ENCODE measurements at places on chromosomes 3 and 15.
A peak's percentile ranks its signal among the peaks of the same experiment; 100 is the strongest.

- DNase-seq = no peak
Observed at GRCh38 chr3:53776494-53777101, 69.6 kb downstream of the CHDH start.

GRCh38 chr3:40229386-40229785, 80.1 kb upstream of the EIF1B start:
- DNase-seq = no peak

DNA sequence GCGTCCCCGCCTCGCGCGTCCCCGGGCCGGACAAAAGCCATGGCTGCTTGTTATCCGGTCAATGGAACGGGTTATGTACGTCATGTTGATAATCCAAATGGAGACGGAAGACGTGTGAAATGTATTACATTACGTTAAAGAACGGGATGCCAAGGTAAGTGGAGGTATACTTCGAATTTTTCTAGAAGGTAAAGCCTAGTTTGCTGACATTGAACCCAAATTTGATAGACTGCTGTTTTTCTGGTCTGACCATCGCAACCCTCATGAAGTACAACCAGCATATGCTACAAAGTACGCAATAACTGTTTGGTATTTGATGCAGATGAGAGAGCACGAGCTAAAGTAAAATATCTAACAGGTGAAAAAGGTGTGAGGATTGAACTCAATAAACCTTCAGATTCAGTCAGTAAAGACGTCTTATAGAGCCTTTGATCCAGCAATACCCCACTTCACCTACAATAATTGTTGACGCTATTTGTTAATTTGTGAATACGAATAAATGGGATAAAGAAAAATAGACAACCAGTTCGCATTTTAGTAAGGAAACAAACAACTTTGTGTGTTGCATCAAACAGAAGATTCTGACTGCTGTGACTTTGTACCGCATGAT, 19.8 kb downstream of the WDR73 start:
- peak; percentile 20 for DNase-seq

DNA sequence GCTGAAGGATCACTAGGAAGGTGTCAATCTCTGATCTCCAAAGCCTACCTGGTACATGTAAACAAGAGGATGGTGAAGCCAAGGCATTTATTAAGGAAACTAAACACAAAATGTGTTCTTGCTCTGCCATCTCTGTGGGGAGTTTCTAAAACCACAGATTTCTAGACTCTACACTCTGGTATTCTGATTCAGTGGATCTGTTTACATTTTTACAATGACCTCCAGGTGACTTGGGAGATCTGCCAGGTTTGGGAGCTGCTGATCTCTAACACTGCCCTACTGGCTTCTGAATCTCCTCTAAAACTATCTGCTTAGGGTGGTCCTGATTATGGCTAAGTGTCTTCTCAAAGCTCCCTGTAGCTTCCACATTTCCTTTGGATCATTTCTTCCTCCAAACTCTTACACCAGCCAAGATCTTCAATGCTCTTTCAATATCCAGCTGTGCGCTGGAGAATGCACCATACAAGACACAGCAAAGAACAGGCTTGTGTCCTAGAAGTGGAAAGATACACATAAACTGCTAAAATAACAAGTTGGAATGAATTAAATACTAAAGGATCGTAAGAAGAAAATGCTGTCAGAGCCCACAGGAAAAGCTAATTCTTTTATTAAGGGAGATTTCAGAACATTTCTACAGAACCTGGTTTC, 72.7 kb downstream of the GREM1 start:
- no peak for DNase-seq

GRCh38 chr3:16300881-16301359, 35.9 kb downstream of the OXNAD1 start:
- peak; percentile 78 for DNase-seq

DNA sequence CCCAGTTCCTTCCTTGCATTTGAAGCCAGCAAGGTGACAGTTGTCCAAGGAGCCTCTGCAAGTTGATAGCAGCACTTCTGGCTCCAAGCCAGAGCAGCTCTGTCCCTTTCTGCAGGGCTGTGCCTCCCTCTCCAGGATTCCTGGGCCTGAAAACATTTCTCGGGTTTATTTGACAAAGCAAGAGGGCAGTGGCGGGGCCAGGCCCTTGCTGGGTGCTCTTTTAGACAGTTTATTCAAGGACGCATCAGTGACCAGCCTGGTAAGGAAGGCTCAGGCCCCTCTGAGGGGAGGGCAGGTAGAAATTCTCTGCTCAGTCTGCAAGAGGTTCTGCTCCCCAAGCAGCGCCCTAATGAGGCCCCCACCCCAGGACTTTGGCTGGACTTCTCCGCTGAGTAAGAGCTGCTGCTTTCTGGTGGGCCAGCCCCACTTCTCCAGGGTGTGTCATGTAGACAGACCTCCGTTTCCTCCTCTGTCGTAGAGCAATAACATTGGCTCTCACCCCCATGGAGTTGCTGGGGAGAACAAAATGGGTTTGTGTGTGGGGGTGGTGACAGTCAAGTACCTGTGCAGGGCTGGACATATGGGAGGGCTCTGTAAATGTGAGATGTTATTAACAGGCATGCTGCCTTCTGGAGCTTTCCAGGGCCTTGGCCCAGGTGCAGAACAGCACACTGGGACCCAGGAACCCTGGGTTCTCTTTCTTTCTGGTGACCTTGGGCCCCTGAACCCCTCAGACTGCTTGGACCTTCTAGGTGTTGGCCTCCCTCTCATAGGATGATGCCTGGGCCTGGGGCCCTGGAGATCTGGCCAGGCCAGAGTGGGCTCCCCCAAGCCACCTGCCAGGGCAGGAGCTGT, 146.2 kb upstream of the TLE3 start:
- DNase-seq = no peak

GRCh38 chr3:152026033-152026556, 152.7 kb downstream of the SUCNR1 start:
- DNase-seq = no peak

- no peak for DNase-seq
Observed at GRCh38 chr15:99399061-99399460, 147.8 kb downstream of the LRRC28 start.

- DNase-seq = no peak
Observed at GRCh38 chr15:39804026-39804425, 21.4 kb upstream of the FSIP1 start.

- no peak for DNase-seq
Observed at GRCh38 chr15:100593431-100593830, 8.6 kb downstream of the LINS1 start.

GRCh38 chr3:13492976-13493866, 13.1 kb downstream of the HDAC11 start:
- DNase-seq = no peak

GRCh38 chr3:40901298-40901697, 298.0 kb upstream of the CTNNB1 start:
- no peak for DNase-seq

- no peak for DNase-seq
Observed at GRCh38 chr3:104696470-104696869, 670.2 kb upstream of the ALCAM start.

DNA sequence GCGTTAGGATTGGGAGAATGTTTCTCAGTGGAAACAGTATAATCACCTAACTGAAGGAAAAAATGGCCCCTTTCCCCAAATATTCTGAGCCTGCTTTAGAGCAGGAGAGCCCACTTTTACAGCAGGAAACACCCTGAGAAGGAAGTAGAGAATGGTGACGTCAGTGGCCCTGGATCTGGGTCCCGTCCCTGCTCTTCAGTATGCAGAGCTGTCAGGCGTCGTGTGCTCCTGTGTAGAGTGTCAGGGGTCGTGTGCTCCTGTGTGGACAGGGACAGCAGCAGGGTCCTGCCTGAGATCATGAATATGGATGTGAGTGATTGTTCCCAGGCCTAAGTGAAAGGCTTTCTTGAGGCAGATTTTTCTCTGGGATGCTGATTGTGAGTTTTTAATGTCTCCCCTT, 45.2 kb downstream of the CGNL1 start:
- DNase-seq = no peak

DNA sequence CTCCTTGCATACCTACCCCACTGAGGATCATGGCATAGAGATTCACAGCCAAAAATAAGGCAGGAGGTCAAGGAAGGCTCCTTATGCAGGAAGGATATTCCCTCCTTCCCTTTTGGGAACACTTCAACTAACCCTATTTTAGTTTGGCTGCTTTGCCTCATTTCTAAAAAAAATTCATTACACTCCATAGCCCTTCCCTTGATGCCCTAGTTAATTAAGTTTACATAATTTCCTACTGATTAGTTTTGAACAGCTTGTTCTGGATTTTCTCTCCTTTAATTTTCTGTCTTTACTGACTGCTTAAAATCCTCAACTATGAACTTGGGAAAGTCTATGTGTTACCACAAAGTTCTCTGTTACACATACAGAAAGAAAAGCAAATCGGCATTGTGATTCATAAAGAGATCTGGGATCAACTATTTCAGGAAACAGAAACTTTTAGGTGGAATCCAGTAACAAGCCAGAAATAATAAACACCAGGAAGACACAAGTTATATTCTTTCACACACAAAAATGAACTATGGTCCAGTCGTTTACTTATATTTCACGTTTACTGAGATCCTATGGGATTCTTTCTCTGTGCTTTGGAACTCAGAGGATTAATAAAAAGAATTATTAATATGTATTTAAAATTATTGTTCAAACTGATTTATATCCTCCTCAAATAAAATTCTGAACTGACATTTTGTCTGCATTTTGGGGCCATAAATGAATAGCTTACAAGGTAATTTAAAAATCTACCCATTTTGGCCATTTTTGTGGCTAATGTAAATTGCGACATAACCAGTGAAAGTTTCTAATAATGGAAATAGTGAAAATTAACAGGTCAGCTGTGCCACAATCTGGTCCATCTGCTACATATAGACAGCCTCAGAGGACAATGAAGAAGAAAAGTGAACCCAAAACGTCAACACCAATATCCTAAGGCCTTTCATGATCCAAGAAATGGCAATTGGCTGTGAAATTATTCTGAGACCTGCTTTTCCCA, 113.8 kb downstream of the FRMD5 start:
- no peak for DNase-seq

- DNase-seq = no peak
Observed at GRCh38 chr3:132456136-132456535, 38.8 kb downstream of the DNAJC13 start.

DNA sequence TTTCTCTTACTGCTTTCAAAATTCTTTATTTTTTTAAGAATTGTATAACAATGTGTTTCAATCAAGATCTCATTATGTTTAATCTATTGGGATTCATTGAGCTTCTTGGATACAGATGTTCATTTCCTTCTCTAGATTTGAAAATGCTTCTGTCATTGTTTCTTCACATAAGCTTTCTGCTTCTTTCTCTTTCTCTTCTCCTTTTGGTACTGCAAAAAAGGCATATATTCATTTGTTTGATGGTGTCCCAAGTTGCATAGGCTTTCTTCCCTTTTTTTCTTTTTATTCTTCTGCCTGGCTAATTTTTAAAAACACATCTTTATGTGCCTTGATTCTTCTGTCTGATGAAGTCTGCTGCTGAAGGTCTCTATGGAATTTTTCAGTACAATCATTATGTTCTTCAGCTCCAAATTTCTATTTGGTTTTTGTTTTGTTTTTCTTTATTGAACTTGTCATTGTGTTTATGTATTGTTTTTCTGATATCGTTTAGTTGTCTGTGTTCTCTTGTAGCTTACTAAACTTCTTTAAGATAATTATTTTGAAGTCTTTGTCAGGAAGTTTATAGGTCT, 88.9 kb downstream of the DTWD1 start:
- no peak for DNase-seq

GRCh38 chr3:62361824-62362223, 11.5 kb downstream of the FEZF2 start:
- no peak for DNase-seq

DNA sequence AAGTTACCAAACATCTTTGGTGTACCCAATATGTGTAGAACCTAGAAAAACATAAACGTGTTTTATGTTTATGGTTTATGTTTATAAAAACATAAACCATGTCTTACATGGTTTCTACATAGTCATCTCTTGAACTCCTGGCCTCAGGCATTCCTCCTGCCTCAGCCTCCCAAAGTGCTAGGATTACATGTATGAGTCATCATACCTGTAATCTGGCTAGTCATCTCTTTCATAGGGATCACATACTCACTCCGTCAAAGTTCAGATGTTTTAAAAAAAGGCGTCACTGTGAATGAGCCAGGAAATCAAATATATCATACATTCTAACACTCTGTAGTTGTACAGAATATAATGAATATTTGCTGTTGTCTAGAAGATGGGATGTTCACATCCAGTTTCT, 178.6 kb downstream of the CPNE4 start:
- DNase-seq = no peak

DNA sequence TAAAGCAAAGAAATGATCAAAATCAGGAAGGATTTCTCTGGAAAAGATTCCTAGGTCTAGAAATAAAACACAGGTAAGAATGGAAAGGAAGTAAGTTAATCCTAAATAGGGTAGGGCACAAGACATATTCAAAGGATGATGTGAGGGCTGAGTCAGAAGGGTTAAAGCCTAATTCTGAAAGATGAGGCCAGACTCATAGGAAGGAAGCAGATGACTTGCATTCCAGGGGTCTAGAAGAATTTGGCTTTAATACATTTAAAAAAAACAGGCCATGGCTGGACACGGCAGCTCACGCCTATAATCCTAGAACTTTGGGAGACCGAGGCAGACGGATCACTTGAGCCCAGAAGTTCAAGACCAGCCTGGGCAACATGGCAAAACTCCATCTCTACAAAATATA, 3.2 kb downstream of the SSR3 start:
- DNase-seq = no peak

- peak; percentile 55 for DNase-seq
Observed at GRCh38 chr3:138118612-138119422, 3.4 kb upstream of the DZIP1L start.

- peak; percentile 41 for DNase-seq
Observed at GRCh38 chr3:194103983-194104751, 31.8 kb upstream of the HES1 start.

DNA sequence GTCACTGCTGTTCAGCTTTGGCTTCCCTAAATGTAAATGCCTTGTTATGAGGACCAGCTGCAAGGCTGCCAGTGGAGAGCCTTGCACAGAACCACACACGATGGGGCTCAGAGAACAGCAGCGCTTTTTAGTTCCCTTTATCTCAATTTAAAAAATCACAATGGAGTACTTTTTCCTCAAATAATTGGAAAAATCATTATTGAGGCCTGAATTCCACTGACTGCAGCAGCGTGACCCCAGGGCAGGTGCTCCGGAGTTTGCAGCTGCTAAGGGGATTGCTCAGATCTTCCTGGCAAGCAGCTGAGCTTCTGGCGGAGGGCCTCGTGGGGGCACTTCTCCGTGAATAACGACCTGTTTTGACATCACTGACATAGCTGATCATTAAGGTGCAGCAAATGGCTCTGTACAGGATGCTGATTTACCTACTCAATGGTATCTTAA, 245.6 kb upstream of the TRIM42 start:
- DNase-seq = no peak

- DNase-seq = no peak
Observed at GRCh38 chr3:1087066-1087560, 5.7 kb upstream of the CNTN6 start.

DNA sequence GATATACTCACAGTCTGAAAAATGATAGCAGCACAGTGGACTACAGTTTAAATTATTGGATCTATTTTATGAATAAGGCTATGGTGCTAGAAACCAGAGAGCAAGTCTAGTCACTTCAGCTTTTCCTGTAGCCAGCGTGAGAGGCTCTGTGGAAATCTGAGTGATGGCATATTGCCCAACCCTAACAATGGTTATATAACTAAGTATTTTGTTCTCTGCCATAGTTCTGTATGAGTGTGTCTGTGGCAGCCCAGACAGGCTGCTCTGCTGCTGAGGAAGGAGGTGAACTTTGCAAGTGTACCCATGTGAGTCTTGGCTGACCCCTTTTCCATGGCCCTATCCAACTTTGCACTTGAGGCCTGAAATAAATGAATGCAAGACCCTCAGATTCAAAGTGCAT, 105.7 kb downstream of the LRTM1 start:
- no peak for DNase-seq

- DNase-seq = no peak
Observed at GRCh38 chr3:39134305-39134704, 19.1 kb downstream of the CSRNP1 start.
